Hematopoietic multipotent progenitor cell treated with erythropoietin and hydrocortisone succinate and interleukin-3 and kit ligand, for 6 days (in vitro differentiated cells): ENCODE measurements at places on chromosomes 7 and 10.

DNA sequence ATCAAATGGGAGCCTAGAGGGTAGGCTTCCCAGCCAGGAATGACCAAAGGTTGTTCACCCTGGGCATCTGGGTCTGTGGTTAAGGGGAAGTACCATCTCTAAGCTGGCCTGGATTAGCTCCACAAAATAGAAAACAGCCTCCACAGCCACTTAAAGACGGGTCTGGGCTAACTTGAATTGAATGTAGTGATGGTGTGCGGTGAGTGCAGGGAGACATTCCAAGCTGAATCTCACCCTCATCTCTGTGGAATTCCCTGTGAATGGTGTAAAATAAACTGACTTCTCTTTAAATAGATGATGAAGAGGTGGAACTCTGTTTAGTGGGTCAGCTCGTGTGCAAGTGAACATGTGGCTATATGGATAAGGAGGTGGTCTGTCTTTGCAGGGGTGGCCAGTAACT lies 251.0 kb downstream of the DYNC1I1 start:
- DNase-seq: no peak

GRCh38 chr7:149861728-149862045 lies 12.1 kb upstream of the ATP6V0E2 start:
- no peak for DNase-seq

GRCh38 chr10:4663162-4663992 lies 162.6 kb upstream of the AKR1E2 start:
- peak; percentile 69 for DNase-seq

DNA sequence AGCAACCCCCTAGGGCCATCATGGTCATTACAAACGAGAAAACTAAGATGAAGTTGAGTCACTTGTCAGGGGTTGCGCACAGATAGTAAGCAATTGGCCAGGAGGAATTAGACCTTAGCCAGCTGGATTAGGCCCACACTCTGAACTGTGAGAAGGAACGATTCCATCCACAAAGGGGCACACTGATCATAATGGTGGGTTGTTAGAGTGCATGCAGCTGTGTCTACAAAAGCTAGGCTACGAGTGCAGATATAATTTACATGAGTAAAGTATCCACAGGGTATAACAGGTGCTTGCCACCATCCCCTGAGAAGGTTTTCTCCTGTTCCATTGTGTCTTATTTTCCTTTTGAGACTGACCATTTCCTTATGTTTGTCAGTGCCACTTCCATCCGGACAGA lies 16.6 kb upstream of the FAM170B start:
- no peak for DNase-seq

DNA sequence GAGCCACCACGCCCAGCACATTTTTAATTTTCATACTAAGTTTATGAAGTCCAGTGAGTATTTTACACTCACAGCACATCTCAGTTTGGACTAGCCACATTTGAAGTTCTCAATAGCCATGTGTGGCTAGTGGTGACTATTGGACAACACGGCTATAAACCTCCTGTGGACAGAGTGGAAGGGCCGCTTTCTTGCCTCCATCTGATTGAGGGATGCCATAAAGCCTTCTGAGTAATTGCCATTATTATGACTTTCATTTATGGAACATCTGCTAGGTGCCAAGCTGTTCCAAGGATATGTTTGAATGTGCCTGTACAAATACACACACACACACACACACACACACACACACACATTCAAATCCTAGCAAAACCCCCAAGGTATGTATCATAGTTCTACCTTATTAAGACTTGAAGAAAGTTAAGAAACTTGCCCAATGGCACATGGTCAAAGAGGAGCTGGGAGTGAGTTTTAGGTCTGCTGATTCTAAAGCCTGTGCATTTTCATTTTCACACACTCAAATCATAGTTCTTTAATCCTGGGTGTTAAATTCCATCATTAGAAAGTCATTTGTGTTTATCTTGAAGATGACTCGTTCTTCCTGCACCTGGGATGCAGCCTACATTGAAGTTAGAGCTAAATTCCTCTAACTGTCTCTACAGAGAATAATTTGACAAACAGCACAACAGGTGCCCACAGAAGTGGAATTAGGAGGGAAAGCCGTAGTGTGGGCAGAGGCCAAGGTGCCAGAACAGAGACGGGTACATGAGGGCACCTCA lies 143.3 kb downstream of the PKD1L1 start:
- DNase-seq: no peak

- no peak for DNase-seq
Measured at GRCh38 chr7:141617280-141617679, 66.1 kb downstream of the AGK start.

DNA sequence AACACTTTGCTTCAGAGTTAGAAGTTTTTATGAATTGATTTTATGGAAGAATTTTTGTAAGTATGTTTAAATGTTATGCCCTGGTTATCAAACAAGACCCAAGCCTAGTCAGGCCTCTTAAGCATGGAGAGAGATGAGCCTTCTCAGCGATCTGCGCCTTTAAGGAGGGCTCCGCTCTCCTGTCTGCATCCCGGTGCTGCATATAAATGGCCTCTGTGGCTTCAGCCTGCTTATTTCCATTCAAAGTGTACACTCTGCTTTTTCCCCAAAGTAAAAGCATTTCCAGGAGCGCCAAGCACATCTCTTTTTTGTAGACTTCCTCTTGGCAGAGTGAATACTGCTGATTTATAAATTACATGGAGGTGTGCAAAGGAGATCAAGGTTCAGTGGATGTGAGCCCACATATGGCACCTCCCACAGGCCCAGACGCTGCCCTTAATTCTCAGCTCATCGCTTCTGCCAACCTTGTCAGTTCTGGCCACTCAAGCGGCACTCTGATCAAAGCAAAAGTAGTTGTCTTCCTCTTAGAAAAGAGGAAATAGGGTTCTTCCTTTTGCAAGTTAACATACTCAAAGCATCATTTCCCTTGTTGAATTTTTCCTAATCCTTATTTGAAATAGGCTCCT lies 70.0 kb upstream of the SFMBT2 start:
- no peak for DNase-seq

DNA sequence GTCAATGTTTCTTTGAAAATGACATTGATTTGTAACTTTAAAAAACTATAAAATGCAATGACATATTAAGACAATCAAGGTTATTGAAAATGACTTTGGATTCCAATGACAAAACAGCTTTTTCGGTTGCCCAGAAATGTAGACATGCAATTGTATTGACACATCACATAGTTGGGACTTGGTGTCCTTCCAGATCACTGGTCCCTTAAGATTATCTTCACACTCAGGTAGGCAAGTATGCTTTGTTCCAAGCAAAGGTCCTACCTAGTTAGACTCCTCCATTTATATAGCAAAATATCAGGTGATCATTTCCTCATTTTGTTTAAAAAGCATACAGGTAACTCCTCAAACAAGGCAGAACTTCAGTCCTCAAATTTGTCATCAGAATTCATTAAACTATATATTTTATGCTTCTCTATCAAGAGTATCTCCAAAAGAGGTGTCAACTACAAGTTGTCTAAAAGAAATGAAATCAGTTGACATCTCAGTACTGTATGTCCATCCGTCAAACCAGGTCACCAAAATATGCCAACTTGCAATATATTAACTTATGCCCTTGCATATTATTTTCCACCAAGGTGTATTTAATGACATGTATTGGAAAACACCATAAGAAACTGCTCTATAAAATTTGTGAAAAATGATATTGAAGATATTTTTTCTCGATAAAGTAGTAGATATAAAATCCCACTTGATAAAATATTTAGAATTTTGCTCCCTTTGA lies 64.6 kb downstream of the TSPAN12 start:
- no peak for DNase-seq

DNA sequence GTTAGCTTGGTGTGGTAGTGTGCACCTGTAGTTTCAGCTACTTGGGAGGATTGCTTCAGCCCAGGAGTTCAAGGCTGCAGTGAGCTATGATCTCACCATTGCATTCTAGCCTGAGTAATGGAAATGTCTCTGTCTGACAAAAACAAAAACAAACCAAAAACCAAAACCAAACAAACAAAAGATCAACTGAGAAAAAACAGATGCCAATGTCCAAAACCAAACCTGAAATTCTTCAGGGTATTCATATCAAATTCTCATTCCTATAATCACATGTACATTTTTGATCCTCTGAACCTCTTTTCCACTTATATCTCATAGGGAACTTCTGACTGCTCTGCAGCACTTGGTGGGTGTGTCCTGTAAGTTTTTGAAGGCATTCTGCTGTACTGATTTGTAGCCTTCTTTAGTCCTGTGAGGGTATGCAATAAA lies 87.0 kb downstream of the CDK6 start:
- DNase-seq: no peak

DNA sequence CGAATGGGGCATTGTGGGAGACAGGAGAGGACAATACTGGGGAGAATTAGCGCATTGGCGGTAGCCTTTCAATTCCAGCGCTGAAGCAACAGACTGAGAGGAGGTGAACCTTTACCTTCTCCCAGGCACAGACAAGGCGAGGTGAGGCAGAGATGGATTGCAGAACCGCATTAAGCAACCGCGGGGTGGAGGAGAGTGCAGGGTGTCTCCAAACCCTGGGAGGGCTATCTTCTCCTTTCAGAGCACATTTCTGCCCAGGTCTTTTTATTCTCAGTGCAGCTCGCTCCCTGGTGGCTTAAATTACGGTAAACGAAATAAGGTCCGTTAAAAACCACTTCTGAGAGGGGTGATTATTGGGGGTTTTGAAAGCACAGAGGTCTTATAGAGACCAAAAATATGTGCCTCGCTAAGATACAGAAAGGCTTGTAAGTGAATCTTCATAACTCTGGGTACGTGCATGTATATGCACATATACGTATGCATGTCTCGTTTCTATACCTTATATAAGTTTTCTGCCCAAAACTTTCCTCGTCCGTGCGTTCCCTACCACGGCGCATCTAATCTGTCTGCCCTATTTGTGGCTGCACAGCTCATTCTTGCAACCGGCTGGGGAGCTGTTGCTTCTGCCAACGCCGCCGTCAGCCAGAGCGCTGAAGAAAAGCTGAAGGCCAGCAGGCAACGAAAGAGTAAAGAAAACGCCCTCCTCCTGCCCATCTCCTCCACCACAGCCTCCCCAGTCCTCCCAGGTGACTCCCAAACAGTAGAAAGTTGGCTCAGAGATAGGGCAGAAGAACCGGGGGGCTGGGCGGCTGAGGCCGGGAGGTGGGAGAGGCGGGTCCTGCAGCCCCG lies 895 bp upstream of the ZNF804B start:
- DNase-seq: peak; percentile 22

- peak; percentile 21 for DNase-seq
Measured at GRCh38 chr10:9766762-9767161, 1250.9 kb upstream of the CELF2 start.

GRCh38 chr10:36880898-36881297 lies 244.5 kb upstream of the ANKRD30A start:
- DNase-seq: peak; percentile 40

GRCh38 chr7:31251441-31251840 lies 89.1 kb downstream of the NEUROD6 start:
- no peak for DNase-seq

DNA sequence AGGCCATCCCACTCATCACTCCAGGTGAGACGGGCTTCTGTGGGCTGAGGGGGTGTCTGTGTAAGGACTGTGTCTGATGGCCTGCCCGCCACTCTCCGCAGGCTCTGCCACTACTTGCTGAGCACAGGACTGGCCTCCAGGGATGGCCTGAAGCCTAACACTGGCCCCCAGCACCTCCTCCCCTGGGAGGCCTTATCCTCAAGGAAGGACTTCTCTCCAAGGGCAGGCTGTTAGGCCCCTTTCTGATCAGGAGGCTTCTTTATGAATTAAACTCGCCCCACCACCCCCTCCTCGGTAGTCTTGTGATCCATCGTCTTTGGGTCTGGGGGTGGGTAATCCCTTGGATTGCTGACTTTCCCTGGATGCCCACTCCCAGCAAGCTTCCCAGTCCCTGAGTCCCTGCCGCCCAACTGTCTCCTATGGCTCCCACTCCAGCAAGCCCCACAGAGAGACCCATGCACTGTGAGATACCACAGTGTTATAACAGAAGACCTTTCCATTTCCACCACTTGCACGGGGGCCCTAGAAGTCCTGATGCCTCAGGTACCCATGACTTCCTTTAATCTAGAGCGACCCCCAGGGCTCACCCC lies 4.7 kb downstream of the FXYD4 start:
- no peak for DNase-seq

DNA sequence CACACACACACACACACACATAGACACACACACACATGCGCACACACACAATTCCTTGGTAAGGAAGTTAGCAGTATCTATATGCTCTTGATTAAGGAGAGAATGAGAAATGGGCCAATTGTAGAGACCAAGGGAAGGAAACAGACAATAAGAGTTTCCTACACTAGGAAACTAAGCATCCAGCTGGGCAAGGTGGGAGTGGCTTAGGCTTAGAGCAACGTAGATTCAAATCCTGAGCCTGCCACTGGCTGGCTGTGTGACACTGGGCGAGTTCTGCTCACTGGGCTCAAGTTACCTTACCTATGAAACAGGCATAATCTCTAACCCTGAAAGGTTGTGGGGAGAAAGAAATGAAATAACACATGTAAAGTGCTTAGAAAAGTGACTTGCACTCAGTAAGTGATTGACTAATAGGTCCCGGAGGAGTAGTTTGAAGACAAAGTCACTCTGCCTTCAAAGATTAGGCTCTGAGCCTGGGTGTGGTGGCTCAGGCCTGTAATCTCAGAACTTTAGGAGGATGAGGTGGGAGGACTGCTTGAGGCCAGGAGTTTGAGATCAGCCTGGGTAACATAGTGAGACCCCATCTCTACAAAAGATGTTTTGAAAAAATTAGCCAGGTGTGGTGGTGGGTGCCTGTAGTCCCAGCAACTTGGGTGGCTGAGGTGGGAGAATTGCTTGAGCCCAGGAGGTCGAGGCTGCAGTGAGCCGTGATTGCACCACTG lies 701.4 kb downstream of the PARD3 start:
- no peak for DNase-seq

GRCh38 chr7:149683181-149683580 lies 90.2 kb downstream of the ZNF467 start:
- no peak for DNase-seq

GRCh38 chr10:128780156-128780761 lies 654.0 kb upstream of the MKI67 start:
- no peak for DNase-seq

DNA sequence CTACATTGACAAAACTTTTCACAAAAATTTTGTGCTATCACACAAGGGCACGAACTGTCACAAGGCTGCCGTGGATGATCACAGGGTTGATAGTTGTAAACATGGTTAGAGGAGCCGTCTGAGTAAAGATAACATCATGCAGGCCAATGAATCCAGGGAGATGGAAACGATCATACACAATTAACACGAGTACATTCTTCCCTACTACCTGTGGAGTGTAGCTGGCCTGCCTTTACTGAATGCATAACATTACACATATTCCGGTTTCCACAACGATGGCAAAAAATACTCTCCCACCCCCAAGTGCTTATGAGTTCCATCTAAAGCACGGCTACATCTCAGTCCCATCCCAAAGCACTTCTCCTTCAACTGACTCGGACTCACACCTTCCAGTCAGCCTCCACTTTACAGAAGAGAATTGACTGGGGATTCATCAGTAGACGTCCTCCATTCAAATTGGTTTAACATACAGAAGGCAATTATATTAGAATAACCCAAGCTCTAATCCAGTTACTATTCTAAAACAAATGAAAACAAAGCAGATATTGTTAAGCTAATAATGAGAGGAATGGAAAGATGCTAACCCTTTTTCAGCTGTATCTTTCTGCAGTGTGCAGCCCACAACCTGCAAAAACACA lies 69.0 kb downstream of the EZH2 start:
- DNase-seq: no peak

GRCh38 chr10:60343254-60343653 lies 46.4 kb downstream of the ANK3 start:
- no peak for DNase-seq
